Renal pelvis (tissue), 12 donors: ENCODE measurements at places on chromosomes 4 and X.

DNA sequence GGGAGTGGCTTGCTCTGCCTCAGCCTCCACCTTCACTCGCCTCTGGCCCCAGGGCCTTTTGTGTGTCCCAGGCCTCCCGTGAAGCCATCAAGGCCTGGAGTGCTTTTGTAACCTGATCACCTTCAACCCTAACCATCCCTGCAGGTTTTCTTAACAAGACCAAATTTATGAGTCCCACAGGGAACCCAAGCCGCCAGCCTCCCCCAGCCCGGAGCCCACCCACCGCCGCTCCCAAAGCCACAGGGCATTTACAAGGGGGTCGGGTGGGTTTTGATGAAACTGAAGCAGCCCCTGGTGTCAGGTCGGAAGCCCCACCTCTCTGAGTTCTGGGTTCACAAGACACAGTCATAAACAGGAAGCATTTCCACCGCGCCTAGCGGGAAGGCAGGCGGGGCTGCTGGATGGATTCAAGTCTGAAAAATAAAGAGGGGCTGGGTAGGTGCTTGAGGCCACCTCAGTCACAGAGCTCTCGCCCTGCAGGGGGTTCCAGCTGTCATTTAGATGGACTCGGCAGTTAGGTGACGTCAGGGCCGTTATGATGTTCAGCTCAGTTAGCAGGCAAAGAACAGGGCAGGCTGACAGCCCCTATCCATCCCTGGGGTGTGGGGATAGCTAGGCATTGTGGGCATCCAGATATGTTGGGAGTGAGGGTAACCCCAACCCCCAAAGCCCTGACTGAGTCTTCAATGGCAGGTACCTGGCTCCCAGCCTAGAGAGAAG is 128.5 kb downstream of the BCOR start:
- peak; percentile 58 for DNase-seq

DNA sequence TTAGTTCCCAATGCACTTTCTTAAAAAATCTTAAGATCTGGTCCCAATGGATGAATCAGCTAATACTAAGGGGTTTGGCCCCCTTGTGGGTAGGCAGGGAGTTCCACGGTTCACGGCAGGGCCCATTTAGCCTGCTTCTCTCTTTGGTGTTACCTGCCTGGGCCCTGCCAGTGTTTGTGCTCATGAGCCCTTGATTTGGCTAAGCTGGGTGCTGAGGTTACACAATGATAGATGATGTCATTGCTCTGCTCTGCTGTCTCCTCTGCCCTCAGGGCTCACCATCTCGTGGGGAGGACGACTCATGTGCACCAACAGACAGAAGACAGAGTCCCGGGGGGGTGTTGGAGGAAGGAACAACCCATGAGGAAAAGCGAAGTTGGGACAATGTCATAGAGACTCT is 24.4 kb downstream of the RTL5 start:
- DNase-seq: no peak

DNA sequence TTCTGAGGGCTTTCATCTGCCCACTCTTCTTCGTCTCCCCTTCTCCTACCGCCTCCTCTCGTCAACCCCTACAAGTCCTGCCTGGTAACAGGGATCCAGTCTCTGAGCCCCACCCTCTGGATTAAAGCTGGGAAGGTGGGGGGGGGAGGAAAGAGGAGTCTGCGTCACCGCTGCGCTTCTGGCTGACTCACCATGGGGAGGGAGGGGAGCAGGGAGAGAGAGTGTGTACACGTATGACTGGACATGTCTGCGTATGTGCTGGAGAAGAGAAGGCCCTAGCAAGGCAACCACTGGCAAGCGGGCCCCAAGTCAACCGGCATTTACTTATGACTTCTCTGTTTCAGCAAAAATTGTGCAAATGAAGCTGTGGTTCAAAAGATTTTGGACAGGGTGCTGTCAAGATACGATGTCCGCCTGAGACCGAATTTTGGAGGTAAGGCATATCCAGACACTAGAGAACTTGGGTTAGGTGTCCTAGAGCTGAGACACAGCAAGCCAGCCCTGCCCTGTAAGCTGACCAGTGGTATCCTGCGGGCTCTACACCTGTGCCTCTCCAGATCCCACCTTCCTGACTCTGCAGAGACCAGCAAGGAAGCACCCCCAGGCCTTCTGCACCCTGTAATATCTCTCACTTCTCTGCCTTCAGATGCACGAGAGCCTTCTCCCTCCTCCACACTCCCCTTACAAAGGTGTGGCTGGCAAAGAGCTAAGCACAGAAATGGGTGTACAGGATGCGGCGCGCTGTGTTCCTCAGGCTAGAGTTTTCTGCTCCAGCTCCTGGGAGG is 2.5 kb downstream of the GABRQ start:
- no peak for DNase-seq

- DNase-seq: no peak
Observed at GRCh38 chr4:185280608-185281007, 71.2 kb downstream of the SNX25 start.

DNA sequence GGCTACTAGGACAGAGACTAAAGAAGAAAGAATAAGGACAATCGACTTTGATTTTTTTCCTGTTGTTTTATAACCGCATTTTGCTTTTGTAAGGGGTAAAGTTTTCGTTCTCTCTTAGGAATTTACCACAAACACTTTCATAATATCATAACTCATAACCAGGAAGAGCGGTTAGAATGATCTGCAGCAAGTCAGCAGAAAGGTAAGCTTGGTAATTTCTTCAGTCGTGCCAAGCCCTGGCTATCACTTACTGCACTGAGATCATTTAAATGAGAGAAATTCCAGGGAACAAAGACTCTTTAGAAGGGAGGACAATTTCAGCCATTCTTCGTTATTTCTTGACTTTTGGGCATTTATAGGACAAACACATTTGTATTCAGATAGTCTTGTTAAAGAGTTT is 258.1 kb downstream of the UNC5C start:
- no peak for DNase-seq

DNA sequence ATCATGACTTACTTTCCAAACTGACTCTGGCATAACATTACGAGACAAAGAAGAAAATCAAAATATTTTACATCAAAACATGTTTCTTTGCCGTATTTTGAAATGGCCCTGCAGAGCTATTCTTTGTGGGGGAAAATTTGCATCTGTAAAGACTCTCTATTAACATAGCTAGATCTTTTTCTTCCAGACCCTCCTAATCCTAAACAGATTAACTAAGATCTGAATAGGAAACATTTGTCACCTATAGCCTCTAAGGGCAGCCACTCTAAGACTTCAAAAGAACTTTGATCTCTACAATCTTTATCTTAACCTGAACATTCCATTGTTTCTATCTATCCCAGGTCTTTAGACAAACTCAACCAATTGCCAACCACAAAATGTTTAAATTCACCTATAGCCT is 176.6 kb upstream of the CENPE start:
- DNase-seq: no peak

GRCh38 chr4:146119845-146120404 is 55.6 kb upstream of the LSM6 start:
- DNase-seq: no peak

DNA sequence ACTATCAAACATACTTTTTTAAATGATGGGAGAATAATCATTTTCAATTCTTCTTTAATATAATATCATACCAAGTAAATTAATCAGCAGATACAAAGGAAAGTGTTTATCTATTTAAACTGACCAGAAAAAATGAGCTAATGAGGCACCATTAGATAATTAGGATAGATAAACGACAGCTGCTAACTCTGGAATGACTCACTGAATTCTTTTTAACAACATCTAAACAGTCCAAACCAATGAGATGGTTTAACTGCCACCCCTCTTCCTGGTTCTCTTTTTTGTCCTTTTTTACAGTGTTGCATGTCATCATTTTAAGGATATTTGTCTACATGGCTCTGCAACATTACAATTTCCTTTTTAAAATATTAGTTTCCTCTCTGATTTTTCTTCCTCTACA is 41.6 kb downstream of the UNC5C start:
- no peak for DNase-seq
